Endothelial cell (in vitro differentiated cells): ENCODE measurements at places on chromosomes 2 and 18. TPM values are rescaled to one million over a fixed set of nuclear protein-coding genes. Genes with fewer than 3 reads are reported as not detected.

- H3K27me3 ChIP-seq = peaks cover 2% of the 10 kb centered on the region
- no peaks in the 10 kb centered on the region for H3K4me1 ChIP-seq
- DNase-seq = no peak
- H3K36me3 ChIP-seq = no peaks in the 10 kb centered on the region
Measured at GRCh38 chr2:81583311-81584108, 1279.0 kb upstream of the LRRTM1 start.

DNA sequence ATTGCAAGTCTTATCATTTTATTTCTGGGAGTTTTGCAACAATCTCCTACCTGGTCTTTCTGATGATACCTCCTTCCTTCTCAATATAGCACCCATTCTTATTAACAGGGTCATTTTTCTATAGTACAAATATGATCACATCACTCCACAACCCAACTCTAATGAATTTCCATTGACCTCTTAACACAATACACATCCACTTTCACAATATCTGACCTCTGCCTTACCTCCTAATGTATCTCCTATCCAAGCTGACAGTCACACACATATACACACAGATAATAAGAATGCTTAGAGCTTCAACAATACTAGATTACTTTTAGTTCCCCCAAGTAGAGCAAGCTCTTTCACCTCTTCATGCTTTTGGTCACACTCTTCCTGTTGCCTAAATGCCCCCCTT lies 40.9 kb downstream of the EVA1A start:
- no peak overlapping the region for H3K27ac ChIP-seq
- no peak for DNase-seq
- H3K27me3 ChIP-seq = peaks cover 4% of the 10 kb centered on the region
- no peak overlapping the region for H3K4me3 ChIP-seq
- peaks cover 37% of the 10 kb centered on the region for H3K36me3 ChIP-seq

DNA sequence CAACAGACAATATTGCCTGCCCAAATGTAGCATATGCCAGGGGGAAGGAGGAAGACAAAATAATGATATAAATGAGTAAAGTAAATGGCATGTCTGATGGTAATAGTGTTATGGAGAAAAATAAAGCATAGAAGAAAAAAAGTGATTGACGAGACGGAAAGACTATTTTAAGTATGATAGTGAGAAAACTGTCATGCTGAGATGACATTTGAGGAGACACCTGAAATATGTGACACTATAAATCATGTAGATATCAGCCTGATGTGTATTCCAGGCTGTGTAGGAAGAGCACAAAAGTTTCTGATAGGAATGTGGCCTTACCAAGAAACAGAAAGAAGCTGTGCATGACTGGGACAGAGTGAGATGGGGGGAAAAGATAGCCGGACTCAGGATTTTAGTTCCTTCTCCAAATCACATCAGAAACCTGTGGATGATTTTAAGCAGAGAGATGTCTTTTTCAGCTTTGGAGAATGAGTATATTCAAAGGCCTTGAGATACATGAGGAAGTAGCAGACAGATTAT lies 387.3 kb upstream of the SYT4 start:
- H3K27ac ChIP-seq = no peak overlapping the region
- no peaks in the 10 kb centered on the region for H3K27me3 ChIP-seq
- no peak overlapping the region for H3K4me3 ChIP-seq
- H3K4me1 ChIP-seq = no peaks in the 10 kb centered on the region
- DNase-seq = no peak
- H3K36me3 ChIP-seq = no peaks in the 10 kb centered on the region

DNA sequence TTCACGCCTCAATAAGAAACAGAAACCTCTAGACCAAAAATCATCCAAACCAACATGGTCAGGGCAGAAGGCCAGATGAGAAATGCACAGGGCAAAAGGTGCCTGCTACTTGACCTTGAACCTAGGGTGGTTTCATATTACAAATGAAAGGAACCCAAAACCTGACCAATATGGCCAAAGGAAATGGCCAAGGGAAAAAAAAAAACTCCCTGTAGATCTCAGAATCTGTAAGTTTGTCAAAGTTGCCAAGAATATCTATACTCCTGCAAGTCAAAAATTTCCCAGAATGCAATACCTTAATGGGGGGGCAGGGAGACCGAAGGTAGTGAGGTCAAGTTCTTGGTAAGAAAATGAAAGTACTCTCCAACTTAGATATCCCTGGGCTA lies 47.2 kb downstream of the HIBCH start:
- H3K36me3 ChIP-seq = peaks cover 13% of the 10 kb centered on the region
- H3K27ac ChIP-seq = no peak overlapping the region
- H3K27me3 ChIP-seq = no peaks in the 10 kb centered on the region
- peaks cover 5% of the 10 kb centered on the region for H3K4me1 ChIP-seq
- no peak overlapping the region for H3K4me3 ChIP-seq
- no peak for DNase-seq

- H3K27ac ChIP-seq = no peak overlapping the region
- no peaks in the 10 kb centered on the region for H3K36me3 ChIP-seq
- peaks cover 2% of the 10 kb centered on the region for H3K4me1 ChIP-seq
- H3K27me3 ChIP-seq = peaks cover 2% of the 10 kb centered on the region
- peak; percentile 43 for DNase-seq
Measured at GRCh38 chr2:162301151-162301804, 17.2 kb downstream of the IFIH1 start.

GRCh38 chr2:45483997-45484396 lies 127.1 kb downstream of the SRBD1 start:
- H3K36me3 ChIP-seq = no peaks in the 10 kb centered on the region
- no peak for DNase-seq
- H3K27ac ChIP-seq = no peak overlapping the region
- no peaks in the 10 kb centered on the region for H3K27me3 ChIP-seq

GRCh38 chr2:97765933-97766332 lies 52.6 kb downstream of the ZAP70 start:
- H3K27me3 ChIP-seq = peaks cover 1% of the 10 kb centered on the region
- peaks cover 9% of the 10 kb centered on the region for H3K4me1 ChIP-seq
- no peak for DNase-seq

Gene INHBB
- 4.7 TPM for total RNA-seq

Gene CTAGE1
- not detected for total RNA-seq

Gene ANO7
- 16.1 TPM for total RNA-seq

Gene CNDP1
- total RNA-seq = not detected

Gene COL4A3
- total RNA-seq = not detected

Gene SCN7A
- total RNA-seq = 6.3 TPM

Gene RFTN2
- total RNA-seq = 27.2 TPM

Gene CD302
- 5.2 TPM for total RNA-seq
